H54 (cell line): ENCODE measurements at places on chromosomes 5 and 9.

DNA sequence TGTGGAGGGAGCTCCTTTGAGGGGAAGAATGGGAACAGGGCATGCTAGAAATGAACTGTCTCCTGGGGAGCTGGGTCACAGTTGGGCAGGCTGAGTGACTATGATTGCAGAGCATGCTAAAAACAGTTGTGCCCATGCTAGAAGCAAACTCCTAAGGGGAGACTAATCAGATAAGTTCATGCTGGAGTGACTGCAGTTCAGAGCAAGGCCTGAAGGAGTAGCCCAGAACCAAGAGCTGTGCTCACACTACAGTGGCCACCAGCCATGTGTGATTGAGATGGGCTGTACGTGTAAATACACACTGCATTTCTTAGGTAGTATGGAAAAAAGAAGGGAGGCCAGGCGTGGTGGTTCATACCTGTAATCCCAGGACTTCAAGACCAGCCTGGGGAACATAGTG, 10.3 kb upstream of the AK1 start:
- DNase-seq: no peak

DNA sequence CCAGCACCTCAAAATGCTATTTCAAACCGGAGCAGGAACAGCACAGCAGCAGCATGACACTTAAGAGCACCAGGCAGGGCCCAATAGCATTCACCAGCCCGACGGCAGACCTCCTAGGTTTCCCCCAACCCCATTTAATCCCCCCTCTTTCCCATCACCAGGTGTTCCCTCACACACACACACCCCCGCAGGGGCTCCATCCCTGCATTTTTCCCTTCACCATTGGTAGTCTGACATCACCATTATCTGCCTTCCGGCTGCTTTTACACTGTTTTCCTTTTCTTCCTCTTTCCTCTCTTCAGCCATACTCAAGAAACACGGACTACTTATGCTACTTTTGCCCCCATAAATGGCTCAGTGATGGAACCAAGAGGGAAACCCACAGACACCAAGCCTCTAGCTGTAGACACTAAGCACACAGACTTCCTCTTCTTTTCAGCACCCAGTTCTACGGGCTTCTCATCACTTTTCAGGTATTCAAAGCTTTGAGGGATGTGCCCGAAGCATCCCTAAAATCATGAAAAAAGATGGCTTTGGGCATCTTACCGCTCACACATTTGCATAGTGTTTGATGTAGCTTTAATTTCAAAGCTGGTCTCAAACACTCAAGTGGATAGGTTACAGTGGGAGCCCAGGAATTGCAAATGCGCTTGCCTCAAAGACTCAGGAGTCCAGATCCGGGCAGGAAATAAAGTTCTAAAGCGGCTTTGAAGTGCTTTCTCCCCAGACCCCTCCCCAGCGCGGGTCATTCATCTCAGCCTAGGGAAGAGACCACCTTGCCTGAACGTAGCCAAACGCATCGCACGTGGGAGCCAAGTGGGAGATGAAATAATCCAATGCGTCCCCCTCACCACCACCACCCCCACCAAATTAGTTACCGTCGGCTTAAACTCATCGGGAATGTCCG, 141.5 kb downstream of the TSSK1B start:
- DNase-seq: no peak

DNA sequence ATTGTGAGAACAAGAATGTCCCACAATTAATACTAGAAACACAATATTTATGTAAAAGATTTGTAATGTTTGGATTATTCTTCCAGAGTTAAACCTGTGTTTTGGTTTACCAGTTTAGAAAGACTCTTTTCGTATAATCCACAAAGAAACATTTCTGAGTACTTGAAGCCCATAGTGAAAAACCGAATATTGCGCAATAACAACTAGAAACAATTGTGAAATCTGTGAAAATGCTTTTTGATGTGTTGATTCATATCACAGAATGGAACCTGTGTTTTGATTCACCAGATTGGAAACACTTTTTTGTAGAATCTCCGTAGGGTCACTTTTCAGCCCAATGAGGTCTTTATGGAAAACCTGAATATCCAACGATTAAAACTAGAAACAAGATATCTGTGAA, 386.2 kb downstream of the PRDM9 start:
- no peak for DNase-seq

DNA sequence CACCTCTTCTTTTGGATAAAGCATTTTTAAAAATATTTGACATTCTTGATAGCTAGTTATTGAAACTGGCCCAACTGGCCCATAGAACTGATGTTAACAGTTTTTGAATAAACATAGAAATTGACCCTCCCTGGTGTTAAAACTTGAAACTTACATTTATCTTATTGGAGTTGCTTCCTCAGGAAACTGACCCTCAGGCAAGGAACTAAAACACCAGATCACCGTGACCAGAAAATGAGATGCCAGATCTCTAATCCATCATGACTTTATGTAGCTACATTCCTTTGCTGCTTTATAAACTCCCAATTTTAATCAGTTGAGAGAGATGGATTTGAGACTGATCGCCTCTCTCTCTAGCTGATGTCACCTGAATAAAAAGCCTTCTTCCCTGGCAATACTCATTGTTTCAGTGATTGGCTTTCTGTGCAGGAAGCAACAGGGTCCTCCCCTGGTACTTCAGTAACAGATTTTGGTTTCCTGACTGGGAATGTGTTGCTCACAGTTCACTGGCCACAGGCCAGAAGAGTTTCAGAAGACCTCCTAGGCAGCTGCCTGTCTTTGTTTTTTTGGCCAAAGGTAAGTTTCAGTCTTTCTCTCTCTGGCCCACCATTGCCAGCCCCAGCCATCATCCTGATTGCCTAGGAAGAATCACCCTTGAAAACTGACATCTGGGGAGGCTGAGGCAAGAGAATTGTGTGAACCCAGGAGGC, 212.4 kb downstream of the DTWD2 start:
- DNase-seq: no peak

DNA sequence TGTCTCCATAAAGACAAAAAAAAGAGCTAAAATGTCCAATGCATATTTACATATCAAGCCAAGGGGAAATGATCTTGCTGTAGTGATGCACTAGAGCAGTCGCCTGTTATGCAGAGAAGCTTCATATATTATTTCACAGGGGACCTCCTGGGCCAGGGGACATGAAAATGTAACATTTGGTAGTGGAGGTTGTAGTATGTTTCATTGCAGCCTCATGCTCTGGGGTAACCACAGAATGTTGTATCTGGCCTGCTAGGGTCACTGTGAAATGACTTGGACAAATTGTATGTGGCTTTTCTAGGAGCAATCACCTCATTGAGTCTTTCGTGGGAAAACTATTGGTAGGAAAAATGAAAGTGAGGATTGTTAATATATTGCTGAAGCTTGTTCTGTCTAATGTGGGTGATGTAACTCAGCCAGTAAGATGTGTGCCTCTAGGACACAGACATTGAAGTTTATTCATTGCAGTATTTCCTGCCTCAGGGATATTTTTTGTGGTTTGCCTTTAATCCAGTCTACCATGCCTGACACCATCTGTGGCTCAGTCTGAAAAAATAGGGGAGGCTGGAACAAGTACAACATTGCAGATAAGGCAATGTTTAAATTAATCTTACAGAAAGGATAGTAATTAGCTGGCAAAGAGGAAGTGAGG, 430.8 kb upstream of the TNC start:
- DNase-seq: no peak

- no peak for DNase-seq
Measured at GRCh38 chr5:125198270-125198974, 452.0 kb upstream of the ZNF608 start.

GRCh38 chr5:161745392-161745791, 59.9 kb downstream of the GABRA6 start:
- no peak for DNase-seq

DNA sequence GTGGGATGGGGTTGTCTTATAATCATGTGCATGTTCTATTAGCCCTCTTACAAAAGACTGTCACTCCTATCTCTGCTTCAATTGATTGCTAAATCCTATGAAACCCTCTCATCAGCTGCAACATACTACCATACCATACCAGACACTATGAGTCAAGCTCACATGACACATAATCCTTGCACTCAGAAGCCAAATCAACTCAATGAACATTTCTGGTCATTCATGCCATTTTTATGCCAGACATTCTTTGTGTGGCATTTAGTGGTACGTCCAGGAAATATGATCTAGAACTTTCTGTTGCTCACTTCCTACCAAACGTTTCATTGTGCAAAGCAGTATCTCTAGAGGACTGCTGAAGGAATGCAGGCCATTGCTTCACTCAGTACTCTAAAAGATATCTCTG, 159.2 kb upstream of the GNA14 start:
- peak; percentile 60 for DNase-seq

- no peak for DNase-seq
Measured at GRCh38 chr9:104766025-104766424, 2.1 kb downstream of the NIPSNAP3B start.

- no peak for DNase-seq
Measured at GRCh38 chr9:112104401-112104800, 70.7 kb downstream of the SUSD1 start.

- no peak for DNase-seq
Measured at GRCh38 chr5:180121826-180122413, 50.4 kb upstream of the RNF130 start.

DNA sequence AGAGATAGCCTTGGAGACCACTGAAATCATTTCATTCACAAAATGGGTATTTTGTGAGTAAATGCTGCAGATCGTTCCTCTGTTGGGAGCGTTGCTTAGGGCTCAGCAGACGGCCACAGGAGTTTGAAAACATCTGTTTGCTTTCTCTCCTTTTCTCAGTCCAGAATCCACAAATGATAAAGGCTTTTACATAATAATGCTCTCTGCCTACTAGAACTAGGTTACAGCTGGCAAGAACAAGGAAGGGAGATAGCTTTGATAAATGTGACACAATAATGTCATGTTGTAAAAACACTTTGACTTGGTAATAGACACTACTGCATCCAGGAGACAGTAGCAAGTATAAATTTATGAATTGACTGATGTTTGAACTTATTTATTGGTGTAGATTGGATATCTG, 1072.4 kb upstream of the CDH6 start:
- no peak for DNase-seq

DNA sequence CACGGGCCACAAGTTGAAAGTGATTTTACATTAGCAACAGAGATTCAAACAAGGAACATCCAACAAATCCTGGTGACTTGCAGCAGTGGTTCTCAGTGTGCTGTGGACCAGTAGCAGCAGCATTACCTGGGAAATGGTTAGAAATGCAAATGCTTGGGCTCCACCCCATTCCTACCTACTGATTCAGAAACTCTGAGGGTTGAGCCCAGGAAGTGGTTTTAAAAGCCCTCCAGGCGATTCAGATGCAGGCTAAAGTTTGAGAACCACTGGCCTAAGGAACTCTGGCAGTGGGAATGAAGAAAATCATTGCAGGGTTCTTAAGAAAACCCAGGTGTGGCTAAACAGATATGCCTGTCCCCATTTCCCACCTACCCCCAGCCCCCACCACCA, 398.8 kb downstream of the ENC1 start:
- peak; percentile 13 for DNase-seq

DNA sequence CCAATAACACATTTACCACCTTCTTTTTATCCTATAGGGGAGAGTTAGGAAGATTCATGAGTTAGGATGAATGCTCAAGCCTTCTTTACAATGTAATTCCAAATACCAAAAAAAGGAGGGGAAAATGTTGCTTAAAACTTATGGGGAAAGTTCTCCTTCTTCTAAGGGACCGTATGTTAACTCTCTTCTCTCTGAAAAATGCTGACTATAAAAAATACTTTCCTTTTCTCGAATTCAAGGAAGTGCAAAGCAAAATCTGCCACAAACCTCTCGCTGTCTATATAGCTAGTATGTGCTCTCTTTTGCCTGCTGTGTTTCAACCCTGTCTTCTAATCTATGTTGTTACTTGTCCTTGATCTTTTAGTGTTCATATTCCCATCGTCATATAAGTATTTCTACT, 768.6 kb upstream of the C9orf72 start:
- DNase-seq: no peak

DNA sequence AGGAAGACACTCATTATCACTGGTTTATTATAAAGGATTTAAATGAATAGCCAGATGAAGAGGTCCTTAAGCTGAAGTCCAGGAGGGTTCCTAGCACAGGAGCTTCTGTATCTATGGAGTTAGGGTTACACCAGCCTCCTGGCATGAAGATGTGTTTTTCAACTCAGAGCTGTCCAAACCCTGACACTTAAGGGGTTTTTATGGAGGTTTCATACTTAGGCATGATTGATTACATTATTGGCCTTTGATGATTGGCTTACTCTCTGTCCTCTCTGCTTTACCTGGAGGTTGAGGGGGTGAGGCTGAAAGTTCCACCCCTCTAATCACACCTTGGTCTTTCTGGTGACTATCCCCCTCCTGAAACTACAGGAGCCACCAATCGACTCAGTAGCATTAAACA, 84.9 kb upstream of the ZNF169 start:
- DNase-seq: no peak

DNA sequence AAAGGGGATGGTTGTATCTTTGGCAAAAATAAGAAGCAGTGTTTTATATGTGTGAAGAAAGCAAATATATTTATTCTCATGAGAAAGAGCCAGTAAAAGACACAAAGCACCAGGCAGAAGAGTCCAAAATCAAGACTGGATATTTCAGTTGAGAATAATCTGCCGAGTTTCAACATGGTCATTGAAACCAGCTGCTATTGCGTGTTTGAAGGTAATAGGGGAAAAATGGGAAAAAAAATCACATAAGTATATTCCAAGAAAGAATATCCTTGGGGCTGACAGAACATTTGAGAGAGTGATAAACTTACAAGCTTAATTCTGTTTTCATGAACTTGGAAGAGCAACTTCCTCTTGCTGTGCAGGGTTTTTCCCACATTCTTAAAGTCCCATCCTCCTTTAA, 79.9 kb downstream of the ISOC1 start:
- DNase-seq: no peak

GRCh38 chr5:78527054-78527859, 121.3 kb downstream of the LHFPL2 start:
- peak; percentile 48 for DNase-seq

- no peak for DNase-seq
Measured at GRCh38 chr5:120808135-120808534, 344.0 kb downstream of the PRR16 start.

GRCh38 chr5:136621743-136622142, 256.4 kb upstream of the TRPC7 start:
- DNase-seq: no peak

DNA sequence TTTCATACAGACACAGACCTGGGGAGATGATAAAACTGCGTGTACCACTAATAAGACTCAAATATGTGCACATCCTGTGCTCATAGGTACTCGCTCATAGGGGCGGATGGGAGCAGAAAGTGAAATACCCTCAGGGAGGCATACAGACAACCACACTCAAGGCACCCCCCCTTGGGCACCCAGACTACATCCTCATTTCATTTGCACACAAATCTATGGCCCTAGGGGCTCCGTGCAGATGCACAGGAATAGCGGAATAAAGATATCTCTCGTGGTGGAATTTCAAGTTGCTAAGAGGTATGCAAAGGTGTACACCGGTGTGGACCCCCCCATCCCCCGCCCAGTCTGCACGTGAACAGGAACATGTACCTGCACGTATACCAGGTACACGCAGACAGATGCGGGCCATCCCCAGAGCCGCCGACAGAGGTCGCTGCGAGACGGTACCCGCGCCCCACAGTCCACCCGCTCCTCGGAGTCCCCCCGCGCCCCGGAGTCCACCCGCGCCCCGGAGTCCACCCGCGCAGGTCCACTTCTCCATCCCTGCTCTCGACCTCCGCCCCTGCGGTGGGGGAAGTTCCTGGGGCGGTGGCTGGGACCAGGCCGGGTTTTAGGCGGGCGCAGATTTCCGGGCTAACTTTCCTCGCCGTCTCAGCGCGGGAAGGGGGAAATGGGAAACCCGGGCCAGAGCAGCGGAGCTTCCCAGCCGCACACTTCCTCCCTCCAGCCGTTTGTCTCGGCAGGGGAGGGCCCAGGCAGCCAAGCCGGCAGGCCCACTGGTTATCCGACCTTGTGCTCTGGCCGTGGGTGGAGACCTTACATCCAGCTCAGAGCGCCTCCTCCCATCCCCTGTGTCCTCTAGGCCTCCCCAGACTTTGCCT, 1.0 kb upstream of the IL12B start:
- peak; percentile 62 for DNase-seq
